ENCODE measurements at places on chromosomes 5 and 9. TPM values are rescaled to one million over a fixed set of nuclear protein-coding genes. Genes with fewer than 3 reads are reported as not detected.

Gene ARL14EPL
- total RNA-seq: not detected

Gene OMD
- 64.9 TPM for total RNA-seq

Gene AHRR
- total RNA-seq: 1.2 TPM

Gene TICAM2
- 1.0 TPM for total RNA-seq

Gene INSL6
- total RNA-seq: not detected

Gene ANKRD55
- not detected for total RNA-seq

Gene SLC46A2
- total RNA-seq: 0.22 TPM

Gene SURF2
- total RNA-seq: 24.3 TPM

Gene CACNA1B
- total RNA-seq: under 0.01 TPM

Gene FGF10
- 9.2 TPM for total RNA-seq

Gene MZB1
- total RNA-seq: 2.4 TPM

Gene NR5A1
- not detected for total RNA-seq

Gene OTULINL
- total RNA-seq: 5.3 TPM

Gene FAXDC2
- total RNA-seq: 86.3 TPM

Gene SLC34A1
- total RNA-seq: not detected

Gene SLC45A2
- not detected for total RNA-seq

Gene EIF4EBP3
- total RNA-seq: 12.3 TPM

Gene PCDHA12
- total RNA-seq: 10.5 TPM

Gene SH3PXD2B
- total RNA-seq: 52.6 TPM

Gene AFAP1L1
- total RNA-seq: 40.8 TPM

Gene PCDHGB3
- 12.4 TPM for total RNA-seq

Gene PPP2R2B
- 18.2 TPM for total RNA-seq

Gene HAVCR2
- total RNA-seq: 32.1 TPM

Gene TXNDC8
- not detected for total RNA-seq

Gene PCA3
- not detected for total RNA-seq

Gene PDGFRB
- 175 TPM for total RNA-seq

Gene CDKN2AIPNL
- total RNA-seq: 13.9 TPM

Gene PCDHGA11
- total RNA-seq: 9.3 TPM

Gene COL23A1
- 7.9 TPM for total RNA-seq

Gene N4BP3
- total RNA-seq: 1.3 TPM

Gene SLCO6A1
- total RNA-seq: not detected

Gene SLC22A4
- total RNA-seq: 2.2 TPM

Gene SV2C
- 1.4 TPM for total RNA-seq

Gene BTNL8
- not detected for total RNA-seq

Gene TRPM3
- 7.5 TPM for total RNA-seq

Gene FBXL7
- 40.2 TPM for total RNA-seq

Gene LECT2
- not detected for total RNA-seq

Gene ZNF608
- total RNA-seq: 26.7 TPM

Gene GDNF
- total RNA-seq: not detected

Gene ELOVL7
- total RNA-seq: 9.0 TPM

Gene DMGDH
- 7.1 TPM for total RNA-seq

Gene PLAC8L1
- not detected for total RNA-seq

Gene ALDH1A1
- 180 TPM for total RNA-seq

Gene IL33
- total RNA-seq: 19.0 TPM

Gene RNF180
- 10.5 TPM for total RNA-seq

Gene IL3
- total RNA-seq: not detected

Gene TNC
- total RNA-seq: 60.1 TPM

Gene BAAT
- total RNA-seq: not detected

Gene TMEM250
- 47.7 TPM for total RNA-seq

Gene SURF6
- 21.6 TPM for total RNA-seq

Gene ARAP3
- total RNA-seq: 7.6 TPM

Gene RNF183
- total RNA-seq: not detected

Gene SEMA4D
- total RNA-seq: 25.3 TPM

Gene AJM1
- 2.0 TPM for total RNA-seq
